ENCODE measurements at places on chromosomes 3 and 15.

- no peak for DNase-seq
These were observed 49.9 kb upstream of the ABI3BP start for GRCh38 chr3:101042996-101043686.

GRCh38 chr3:151558661-151559060 is 97.8 kb upstream of the IGSF10 start:
- no peak for DNase-seq

DNA sequence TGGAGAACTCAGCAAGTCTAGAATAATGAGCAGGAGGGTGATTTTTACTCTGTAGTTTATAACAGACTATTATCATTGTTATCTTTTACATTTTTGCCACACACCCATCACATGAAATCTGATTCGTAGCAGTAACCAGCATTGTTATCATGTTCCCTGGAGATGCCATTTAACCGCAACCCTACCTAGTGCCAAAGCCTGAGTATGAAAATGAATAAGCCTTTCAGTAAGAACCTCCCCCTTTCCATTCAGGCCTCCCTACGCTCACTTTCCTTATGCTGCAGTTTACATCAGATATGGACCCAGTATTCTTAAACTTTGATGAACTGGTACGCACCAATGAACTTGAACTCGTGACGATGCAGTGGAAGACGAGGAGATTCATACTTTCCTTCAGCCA is 158.7 kb upstream of the SPRED1 start:
- no peak for DNase-seq

DNA sequence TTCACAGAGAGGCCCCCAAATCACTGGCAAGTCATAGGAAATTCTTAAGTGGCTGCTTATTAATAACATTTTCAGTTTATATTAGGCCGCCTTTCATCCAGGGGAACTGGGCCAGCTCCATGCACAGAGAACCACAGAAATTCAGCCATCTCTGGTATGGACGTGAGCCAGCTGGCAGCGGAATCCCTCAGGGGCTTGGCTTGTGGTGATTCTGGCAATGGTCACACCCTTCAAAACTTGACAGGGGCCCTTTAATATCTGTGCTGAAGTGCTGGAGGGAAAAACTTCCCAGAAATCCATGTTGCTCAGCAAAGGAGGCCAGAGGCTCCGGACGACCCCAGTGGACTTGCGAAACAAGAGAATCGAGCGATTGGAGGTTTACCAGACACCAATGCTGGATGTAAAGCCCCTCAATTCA is 11.3 kb downstream of the PRICKLE2 start:
- no peak for DNase-seq

All from T-cell (primary cell).